HFF-Myc (cell line): ENCODE measurements at places on chromosomes 1 and 21.
A peak's percentile ranks its signal among the peaks of the same experiment; 100 is the strongest.

DNA sequence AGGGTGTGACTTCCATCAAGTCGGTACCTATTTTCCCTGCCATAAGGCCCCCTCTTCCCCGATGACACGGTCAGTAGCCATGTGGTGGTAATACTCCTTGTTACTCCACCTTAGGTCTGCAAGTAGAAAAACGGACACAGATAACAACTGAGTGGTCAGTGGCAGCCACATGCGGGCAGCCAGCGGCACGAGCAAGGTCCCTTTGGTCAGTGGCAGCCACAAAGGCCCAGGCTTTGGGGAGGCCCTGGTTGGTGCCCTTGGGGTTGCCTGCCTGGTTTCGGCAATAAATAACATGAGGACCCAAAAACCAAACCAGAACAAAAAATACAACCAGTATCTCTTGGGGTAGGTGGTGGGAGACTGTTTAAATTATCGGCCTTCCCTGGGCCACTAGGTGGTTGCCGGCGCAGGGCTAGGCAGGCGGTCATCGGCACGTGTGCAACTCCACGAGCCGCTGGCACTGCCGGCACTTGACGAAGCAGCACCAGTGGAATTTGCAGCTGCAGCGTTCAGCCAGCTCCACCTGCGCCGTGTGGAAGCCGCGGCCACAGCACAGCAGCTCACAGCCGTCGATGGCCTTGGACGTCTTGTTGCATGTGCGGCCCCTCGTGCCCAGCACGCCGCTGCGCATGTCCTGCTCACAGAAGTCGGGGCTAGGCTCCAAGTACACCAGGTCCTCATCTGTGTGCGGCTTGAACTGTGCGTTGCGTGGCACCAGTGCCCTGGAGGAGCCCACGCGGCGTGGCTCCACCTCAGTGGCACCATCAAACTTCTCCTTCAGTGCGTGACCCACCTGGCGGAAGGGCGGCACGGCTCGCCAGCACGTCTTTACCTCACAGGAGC lies 23.1 kb downstream of the WNT4 start:
- no peak for DNase-seq

- no peak for DNase-seq
Measured at GRCh38 chr1:9558271-9558945, 19.1 kb downstream of the SLC25A33 start.

- no peak for DNase-seq
Measured at GRCh38 chr1:117416546-117417125, 49.4 kb downstream of the MAN1A2 start.

- no peak for DNase-seq
Measured at GRCh38 chr1:36083635-36084496, at the start of gene TEKT2. Gene TEKT2, plus strand, starts transcription at chr1:36084094. Its CDS starts 828 bp downstream, at chr1:36084922.

- no peak for DNase-seq
Measured at GRCh38 chr1:90147093-90147492, 152.2 kb downstream of the ZNF326 start.

DNA sequence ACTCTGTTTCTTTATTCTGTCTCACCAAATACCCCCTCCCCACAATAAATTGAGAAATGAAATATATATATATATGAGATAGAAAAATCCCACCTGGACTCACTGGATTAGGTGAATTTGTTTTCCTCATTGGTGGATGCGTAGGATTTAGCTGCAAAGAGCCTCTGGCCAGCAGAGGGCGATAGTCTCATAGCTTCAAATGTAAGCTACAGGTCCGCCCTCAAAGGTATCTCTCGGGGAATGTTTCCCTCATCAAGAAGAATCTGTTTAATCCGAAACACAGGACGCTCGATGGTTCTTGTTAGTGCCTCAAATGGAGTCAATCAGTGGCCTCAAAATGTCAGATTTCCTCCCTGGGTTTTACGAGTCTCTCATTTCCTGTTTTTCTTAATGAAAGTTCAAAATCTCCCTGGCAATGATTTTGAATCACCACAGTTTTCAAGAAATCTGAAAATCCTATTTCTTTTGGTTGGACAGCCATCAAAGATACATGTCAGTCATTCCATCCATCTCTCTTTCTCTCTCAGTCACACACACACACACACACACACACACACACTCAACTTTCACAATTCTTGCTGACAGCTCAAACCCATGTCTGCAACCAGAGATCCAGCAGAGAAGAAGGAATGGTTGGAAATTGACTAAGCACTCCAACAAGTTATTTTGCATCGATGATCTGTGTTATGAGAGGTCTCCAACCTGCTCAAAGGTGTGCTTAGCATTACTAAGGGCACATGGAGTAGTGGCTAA lies 13.9 kb upstream of the CAMK1G start:
- DNase-seq: peak; percentile 37

- peak; percentile 2 for DNase-seq
Measured at GRCh38 chr1:194548071-194548470, 1361.7 kb upstream of the B3GALT2 start.

GRCh38 chr1:18635891-18636595 lies 5.4 kb downstream of the PAX7 start:
- DNase-seq: no peak

DNA sequence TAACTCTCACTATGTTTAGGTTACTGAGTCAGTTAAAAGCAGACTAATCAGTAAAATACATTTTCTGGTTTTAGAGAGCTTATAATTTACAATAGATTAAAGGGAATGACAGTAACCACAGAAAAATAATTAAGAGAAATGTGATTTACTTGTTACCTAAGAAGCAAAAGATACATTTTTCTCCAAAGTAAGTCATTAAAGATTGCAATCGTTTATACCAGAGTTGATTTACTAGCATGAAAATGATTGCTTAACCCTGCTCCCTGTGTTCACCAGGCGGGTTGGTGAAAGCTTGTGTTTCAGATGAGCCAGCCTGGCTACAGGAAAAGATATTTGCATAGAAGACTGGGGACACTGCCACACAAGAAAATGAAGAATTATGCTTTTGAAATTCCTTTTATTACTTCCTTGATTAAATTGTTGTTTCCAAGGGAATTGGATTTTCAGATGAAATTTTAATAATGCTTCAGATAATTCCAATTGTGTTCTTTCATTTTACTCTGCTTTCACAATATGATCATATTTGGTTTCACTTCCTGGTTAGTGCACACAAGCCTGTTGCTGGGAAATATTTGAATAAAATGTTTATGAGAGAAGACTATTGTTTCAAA lies 27.9 kb downstream of the LRRC8B start:
- DNase-seq: no peak

DNA sequence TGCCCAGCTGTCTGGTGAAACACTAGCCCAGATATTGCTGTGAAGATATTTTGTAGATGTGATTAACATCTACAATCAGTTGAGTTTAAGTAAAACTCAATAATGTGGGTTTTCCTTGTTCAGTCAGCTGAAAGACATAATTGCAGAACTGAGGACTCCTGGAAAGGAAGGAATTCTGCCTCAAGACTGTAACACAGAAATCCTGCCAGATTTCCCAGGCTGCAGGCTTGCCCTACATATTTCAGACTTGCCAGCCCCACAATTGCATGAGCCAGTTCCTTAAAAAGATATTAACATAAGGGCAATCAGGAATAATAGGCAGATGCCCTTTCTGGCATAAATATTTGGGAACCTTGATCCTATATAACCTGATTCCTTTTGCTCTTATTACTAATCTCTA lies 14.2 kb upstream of the NIBAN1 start:
- DNase-seq: no peak

DNA sequence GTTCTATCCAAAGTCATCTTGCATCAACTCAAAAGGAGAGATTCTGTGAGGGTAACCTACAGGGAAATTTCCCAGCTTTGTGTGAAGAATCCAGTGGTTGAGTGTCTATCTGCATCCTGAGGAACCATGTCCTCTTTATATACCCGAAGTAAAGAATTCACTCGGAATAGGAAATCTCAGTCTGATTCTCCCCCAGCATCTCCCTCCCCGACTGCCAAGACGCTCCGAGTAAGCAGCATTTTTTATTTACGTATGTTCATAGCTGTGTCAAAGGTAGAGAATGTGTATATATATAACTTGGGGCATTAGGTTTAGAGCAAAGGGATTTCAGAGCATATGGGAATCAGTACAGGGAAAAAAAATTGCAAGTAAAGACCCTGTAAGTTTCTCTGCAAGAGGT lies 170.2 kb downstream of the SYT2 start:
- DNase-seq: no peak

DNA sequence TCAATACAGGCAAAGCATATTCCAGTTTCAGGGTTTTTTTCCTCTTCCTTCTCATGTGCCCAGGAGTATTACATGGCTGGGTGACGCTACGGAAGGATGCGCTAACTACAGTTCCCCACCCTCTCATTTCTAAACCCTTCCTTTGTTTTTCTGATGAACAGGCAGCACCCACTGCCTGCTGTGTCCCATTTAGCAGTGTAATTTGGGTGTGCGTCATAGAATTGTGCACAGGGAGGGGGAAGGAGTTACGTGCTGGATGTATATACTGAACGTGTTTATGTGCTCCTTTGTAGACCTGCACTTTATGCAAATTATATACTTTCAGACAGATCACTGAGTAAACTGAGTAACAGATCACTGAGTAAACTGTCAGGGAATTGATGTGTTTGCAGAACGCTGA lies 44.5 kb downstream of the ELAPOR1 start:
- no peak for DNase-seq

GRCh38 chr1:197103300-197103699 lies 36.2 kb upstream of the F13B start:
- no peak for DNase-seq

GRCh38 chr21:16821588-16821987 lies 691.3 kb upstream of the CXADR start:
- DNase-seq: no peak

GRCh38 chr1:2646837-2647236 lies 14.0 kb upstream of the MMEL1 start:
- DNase-seq: no peak

DNA sequence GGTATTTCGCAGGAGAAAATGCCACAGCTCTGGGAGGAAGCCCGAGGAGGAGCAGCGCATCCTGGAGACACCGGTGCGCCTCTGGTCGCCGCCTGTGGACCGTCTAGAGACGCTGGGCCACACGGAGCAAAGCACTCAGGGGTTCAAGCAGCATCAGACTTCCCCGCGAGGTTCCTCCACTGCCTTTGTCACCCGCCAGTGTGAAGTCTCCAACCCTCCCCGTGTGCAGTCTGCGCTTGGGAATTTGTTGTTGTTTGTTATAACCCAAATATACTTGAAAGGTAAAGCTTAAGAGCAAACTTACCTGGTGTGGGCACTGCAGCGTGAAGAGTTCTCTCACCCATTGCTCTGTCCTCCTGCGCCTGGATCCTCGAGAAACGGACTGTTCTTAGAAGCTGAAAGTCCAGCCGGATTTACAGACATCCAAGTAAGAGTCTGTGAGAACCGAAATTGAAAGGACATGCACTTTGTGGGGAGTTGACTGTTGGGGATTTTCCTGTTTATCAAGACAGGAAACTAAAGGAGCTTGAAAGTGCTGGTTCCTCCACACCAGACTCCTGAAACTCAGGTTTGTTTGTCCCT lies at the start of gene GBP4:
GBP4 (minus strand) TSS at position 452 of the 582 bp plus-strand sequence; CDS start at position 344, 108 bp downstream.
- no peak for DNase-seq

GRCh38 chr1:229325401-229325800 lies 17.4 kb downstream of the CCSAP start:
- DNase-seq: no peak
